ENCODE measurements at places on chromosomes 5 and 9.

DNA sequence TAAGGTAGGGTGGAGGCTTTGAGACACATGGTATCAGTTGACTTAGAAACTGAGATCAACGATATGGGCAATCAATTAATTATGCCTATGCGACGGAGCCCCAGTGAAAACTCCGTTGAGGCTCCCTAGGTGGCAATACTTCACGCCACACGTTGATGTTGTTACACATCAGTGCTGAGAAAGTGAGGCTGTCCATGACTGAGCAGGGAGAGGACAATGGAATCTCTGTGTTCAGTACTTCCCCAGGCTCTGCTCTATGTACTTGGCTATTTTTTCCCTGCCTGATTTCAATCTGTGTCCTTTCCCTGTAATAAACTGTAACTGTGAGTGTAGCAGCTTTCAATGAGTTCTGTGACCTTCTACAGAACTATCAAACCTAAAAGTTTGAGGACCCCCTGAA is 211.7 kb downstream of the SNCAIP start:
- DNase-seq = no peak

DNA sequence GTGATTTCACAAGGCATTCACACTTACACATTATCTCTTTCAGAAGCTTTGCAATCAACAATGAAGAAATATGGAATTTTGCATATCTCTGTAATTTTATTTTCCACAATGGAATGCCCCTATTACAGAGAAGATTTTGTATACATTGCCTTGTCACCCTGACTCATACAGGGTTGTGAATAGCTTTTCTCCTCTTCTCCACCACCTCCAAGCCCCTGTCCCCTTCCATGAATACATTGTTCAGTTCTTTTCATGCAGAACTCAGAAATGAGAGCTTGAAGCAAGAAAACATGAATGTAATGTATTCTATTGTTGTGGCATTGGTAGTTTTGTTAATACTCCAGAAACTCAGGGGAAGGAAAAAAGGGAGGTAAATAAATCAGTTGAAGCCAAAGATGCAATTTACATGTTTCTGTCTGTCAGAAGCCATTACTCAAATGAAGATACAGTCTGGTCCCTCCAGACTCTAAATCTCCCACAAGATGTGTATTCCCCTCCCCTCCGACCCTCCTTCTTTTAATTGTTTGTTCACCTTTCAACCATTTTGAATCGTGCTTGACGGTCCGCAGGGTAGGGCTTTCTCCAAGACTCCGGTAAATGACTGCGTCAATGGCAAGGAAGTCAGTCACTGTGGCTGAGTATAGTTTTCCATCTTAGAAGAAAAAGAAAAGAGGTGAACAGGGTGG is 86.1 kb downstream of the SEMA6A start:
- no peak for DNase-seq

DNA sequence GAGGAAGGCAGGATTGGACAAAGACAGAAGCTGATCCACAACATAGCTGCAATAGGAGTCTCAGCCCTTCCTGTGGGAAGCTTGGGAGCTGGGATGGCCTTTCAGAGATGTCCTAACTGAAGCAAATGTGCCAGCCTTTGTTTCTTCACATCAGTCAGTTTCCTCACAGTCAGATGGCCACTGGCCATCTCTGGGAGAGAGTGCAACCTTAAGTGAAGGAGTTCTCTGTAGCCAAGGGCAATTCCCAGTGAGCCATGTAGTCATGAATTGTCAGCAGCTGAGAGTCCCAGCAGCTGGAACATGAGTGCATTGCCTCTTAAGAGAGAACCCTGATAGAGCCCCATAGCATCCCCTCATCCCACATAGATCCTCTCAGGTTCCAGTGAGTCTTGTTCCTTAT is 89.1 kb upstream of the LIFR start:
- DNase-seq = no peak

- DNase-seq = no peak
These were observed 13.7 kb upstream of the ADRA1B start for GRCh38 chr5:159902444-159903121.

DNA sequence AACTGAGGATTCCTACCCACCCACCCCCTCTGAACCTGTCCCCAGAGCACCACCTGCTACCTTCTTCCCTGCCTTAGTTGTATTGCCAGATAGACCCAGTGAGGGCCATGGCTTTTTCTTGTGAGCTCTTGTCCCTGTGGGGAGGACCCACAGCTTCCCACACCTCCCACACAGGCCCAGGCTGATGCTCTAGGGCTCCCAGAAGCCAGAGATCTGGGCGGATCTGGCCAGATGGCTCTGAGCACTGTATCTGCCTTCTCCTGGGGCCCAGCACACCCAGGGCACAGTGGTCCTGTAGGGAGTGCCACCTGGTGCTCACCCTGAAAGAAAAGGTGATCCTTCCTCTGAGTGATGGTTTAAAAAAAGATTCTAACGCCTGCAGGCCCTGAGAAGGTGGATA is 131.7 kb downstream of the DAB2IP start:
- no peak for DNase-seq

DNA sequence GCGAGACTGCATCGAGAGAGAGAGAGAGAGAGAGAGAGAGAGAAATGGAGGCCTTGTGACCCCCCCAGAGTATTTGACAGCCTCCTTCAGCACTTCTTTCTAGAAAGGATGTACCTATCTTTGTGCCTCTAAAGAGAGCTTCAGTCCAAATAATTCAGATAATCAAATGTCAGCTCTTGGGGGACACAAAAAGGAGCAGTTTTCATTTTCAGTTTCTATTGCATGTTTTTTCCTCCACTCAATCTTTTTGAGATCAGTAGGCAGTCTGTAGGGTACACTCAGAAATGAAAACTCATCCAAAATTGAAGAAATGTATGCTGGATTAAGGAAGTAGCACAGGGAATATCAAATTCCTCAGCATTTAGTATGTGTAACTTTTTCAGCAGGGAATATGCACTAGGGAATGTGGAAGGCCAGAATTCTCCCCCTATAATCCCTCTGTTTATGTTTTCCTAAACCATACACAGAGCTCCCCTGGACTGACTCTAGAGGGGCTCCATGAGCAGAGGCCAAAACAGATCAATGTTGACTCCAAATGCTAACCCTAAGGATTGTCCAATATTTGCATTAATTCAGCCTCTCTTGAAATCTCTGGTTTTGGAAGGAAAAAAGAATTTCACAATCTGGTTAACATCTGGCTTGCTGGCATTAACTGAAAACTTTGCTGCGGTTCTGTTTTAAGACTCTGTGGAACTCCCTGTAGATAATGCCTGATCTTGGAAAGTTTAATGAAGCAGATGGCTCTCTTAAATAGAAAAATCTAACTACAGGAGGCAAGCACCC is 250.1 kb downstream of the CEMIP2 start:
- no peak for DNase-seq

DNA sequence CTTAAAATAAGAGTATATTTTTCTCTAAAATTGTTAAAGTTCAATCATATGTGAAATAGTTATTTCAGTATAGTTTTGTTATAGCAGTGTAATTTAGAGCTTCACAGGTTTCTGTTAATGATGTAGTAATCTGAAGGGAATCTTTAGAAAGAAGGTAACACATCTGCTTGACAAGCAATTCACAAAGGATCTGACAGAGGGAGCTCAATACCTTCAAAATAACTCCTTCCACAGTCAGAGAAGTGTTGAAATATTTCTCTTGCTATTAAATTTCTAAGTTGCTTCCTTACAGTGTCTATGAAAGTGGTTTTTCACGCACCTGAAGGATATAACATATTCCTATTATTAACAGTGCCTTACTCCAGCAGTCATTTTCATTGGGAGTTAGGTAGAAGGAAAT is 44.9 kb downstream of the SLC25A51 start:
- no peak for DNase-seq

DNA sequence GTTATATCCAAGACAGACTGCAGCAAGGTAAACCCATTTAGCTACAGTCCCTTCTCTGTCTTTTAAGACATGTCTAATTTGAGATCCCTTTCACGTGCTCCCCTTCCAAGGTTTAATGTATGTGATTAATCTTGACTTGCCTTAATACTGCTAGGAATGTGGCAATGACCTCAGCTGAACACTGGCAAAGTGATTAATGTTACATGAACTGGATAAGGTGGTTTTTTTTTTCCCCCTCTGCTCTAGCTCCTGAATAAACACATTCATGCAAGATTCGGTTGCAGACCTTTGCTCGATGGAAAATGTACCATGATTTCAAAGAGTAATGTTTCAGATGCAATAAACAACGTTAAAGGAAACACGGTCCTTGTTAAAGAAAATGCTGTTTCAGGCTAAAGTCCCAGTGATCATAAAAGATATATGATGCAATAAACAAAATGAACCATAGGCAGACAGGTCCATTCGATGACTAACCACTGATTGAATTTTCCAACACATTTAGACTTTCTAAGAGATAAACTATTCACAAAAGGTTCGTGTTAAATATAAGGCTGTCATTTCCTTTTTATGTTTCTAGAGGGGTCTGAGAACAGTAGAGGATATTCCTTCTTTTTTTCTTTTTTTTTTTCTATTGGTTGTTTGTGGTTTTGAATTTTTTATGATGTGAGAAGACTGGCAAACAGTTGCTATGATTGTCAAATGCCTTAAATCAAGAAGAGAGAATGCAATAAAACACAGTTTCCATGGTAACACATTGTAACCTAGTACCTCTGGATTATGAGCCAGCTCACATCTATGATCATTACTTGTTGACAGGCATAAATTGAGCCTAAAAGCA is 44.7 kb upstream of the ZNF608 start:
- no peak for DNase-seq

DNA sequence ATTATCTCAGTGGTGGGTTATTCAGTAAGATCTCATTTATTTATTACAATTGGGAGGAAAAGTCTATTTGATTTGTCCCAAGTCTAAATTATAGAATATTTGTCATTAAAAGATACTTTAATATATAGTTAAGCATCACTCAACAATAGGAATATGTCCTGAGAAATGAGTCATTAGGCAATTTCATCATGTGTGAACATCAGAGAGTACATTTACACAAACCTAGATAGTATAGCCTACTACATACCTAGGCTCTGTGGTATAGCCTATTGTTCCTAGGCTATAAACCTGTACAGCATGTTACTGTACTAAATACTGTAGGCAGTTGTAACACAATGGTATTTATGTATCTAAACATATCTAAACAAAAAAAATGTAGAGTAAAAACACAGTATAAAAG is 135.0 kb upstream of the RASA1 start:
- no peak for DNase-seq

DNA sequence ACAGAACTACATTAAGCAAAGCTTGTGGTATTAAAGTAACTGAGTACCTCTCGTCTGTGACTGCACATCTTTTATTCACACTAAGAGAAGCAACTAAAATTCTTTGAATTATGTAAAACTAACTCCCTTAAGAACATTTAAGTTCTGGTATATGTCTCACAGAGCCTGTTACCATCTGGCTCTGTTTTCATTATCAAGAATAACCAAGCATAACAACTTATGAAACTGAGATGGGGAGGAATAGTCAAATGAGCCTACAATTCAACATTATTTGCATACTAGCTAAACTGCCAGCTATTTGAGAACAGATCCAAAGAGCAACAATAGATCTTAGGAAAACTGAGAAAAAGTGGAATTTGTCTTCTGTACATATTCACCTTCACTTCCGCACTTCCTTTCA is 25.3 kb upstream of the ISOC1 start:
- DNase-seq = no peak

DNA sequence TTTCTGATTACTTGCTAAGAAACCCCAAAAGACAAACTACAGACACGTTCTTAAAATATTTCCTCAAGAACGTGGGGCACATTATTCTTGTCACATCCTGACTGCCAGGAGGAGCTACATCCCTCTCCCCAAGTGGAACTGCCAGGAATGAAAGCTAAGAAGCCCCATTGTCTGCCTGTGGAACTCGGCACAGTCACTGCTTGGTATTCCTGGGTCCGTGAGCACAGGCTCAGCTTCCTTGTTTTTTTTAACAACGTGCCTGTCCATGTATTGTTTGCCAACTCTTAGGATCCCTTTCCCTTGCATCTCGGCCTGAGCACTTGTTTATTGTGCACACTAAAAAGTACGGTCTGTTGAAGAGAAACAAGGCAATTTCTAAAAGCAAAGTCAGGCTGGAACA is 47.0 kb upstream of the SELENOP start:
- DNase-seq = no peak

GRCh38 chr9:137615387-137615871 is 3.4 kb upstream of the EHMT1 start:
- DNase-seq = no peak

GRCh38 chr5:95178046-95178651 is 106.7 kb downstream of the MCTP1 start:
- DNase-seq = no peak

DNA sequence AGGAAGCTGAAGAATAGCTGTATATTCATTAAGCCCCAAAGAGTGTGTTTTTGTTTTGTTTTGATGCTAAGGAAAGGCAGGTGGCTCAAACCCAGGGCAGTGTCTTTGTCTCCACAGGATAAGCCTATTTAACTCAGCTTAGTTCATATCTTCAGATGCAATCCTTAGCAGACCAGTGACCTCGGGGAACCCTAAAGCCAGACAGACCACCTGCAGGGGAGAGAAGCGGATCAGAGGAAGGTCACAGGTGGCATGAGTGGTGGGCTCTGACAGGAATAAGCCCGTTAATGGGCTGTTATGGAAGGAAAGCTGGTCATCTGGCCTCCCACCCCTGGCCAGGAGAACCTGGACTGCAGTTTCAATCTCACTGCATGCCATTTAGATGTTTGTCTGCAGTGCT is 30.8 kb downstream of the TAS2R1 start:
- no peak for DNase-seq

DNA sequence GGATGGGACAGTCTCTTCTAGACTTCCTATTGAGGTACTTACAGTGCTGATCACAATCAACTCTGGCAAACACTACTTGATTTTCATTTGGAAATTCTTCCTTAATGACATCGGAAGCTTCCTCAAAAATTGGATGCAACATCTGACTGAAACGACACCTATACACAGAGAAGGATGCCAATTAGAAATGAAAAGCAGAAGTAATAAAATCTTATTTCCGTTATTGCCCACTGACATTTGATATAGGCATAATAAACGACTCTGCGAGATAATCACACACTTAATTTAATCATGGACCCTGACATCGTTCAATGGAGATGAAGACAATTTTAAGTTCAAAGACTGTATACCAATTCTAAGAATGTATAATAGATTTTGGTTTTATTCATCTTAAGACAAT is 46.4 kb downstream of the ERP44 start:
- DNase-seq = no peak

GRCh38 chr5:73792687-73793320 is 166.8 kb downstream of the ARHGEF28 start:
- peak; percentile 82 for DNase-seq
